Osteocyte (in vitro differentiated cells): ENCODE measurements at places on chromosomes 11 and 22.

- H3K36me3 ChIP-seq = peaks cover 2% of the 10 kb centered on the region
- H3K27ac ChIP-seq = peak overlapping the region; percentile 31
- H3K4me1 ChIP-seq = peaks cover 19% of the 10 kb centered on the region
- H3K27me3 ChIP-seq = no peaks in the 10 kb centered on the region
- DNase-seq = no peak
Observed at GRCh38 chr11:66467034-66467659, 442 bp downstream of the PELI3 start.

DNA sequence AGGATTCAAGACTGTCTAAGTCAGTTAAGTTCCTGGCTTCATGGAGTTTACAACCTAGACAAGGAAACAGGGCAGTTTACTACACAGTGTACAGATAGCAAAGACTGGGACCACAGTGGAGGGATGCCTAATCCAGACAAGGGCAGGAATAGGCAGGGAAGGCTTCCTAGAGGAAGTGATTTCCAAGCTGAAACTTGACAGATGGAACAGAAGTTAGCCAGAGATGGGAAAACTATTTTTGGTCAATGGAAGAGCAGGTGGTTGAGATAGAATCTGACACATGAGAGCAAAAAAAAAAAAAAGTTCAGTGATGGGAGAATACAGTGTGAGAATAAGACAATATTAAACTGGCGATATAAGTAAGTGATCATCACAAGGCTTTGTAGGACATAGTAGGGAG, 1.3 kb downstream of the COA4 start:
- H3K36me3 ChIP-seq = peaks cover 10% of the 10 kb centered on the region
- peak overlapping the region; percentile 98 for H3K4me3 ChIP-seq
- peaks cover 18% of the 10 kb centered on the region for H3K4me1 ChIP-seq

DNA sequence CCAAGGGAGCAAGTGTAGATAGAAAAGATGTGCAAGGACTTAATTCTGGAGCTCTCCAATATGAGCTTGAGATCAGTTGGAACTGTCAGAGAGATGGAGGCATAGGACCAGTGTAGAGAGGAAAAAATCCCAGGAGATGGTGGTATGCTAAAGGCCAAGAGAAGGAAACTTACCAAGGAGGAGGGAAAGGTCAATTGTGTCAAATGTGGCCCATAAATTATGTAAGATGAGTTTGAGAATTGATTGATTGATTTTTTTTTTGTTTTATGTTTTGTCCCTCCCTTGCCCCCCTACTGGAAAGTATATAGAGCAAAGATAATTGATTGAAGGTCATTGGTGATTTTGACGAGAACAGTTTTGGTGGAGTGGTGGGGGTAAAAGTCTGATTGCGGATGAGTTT, 2.8 kb upstream of the USP2 start:
- no peaks in the 10 kb centered on the region for H3K36me3 ChIP-seq
- no peak overlapping the region for H3K27ac ChIP-seq
- no peak overlapping the region for H3K4me3 ChIP-seq

DNA sequence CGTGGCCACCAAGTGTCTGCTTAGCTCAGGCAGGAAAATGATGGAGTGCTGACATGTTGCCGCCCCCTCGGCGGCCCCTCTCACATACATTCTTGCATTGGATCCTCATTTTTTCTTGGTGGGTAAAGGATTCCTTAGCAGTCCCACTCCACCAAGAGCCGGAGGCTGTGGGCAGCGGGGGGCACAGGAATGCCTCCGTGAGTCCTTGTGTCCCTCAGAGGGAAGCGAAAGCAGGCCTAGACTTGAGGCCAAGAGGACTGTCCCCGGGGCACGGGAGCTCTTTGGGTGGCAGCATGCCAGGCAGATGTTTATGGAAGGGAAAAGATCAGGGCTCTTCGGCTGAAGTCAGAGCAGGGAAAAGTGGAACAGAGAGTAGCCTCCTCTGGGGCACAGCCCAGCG, 21.6 kb downstream of the LRFN4 start:
- no peaks in the 10 kb centered on the region for H3K27me3 ChIP-seq
- peaks cover 61% of the 10 kb centered on the region for H3K4me1 ChIP-seq
- H3K36me3 ChIP-seq = no peaks in the 10 kb centered on the region
- peak overlapping the region; percentile 84 for H3K27ac ChIP-seq
- H3K4me3 ChIP-seq = no peak overlapping the region
- no peak for DNase-seq

- no peak for DNase-seq
- H3K36me3 ChIP-seq = no peaks in the 10 kb centered on the region
- H3K4me3 ChIP-seq = no peak overlapping the region
- H3K27ac ChIP-seq = no peak overlapping the region
- no peaks in the 10 kb centered on the region for H3K4me1 ChIP-seq
- H3K27me3 ChIP-seq = no peaks in the 10 kb centered on the region
Observed at GRCh38 chr11:112837162-112837826, 123.9 kb upstream of the NCAM1 start.

DNA sequence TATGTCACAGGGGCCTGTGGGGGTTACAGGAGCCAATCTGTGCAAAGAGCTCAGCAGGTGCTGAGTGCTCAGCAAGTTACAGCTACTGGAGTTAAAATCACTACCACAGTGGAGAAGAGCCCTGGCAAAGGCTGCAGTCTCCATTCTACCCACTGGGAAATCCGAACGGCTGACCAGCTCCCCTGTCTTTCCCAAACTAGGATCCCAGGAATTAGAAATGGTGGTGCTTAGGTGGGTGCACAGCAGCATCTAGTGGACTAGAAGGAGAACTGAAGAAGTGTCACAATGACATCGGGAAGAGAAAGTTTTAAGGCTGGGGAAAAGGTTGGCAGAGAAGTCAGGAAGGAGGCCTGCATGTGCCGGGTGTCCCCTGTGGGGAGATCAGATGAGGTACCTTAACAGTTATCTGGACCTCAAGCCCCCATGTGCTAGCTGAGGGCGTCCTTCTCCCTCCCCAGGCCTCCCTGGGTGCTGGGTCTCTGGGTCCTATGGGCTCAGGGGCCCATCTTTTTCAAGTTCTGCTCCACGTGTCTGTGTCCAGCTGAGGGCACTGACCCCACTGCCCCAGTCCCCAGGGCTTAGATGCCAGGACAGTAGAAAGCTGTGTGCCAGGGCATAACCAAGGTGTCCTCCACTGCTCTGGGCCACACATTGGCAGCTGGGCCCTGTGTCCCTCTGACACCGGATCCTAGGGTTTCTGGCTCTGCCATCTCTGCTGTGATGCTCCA, 1.9 kb downstream of the PIWIL3 start:
- H3K27ac ChIP-seq = no peak overlapping the region
- no peak for DNase-seq
- no peak overlapping the region for H3K4me3 ChIP-seq

DNA sequence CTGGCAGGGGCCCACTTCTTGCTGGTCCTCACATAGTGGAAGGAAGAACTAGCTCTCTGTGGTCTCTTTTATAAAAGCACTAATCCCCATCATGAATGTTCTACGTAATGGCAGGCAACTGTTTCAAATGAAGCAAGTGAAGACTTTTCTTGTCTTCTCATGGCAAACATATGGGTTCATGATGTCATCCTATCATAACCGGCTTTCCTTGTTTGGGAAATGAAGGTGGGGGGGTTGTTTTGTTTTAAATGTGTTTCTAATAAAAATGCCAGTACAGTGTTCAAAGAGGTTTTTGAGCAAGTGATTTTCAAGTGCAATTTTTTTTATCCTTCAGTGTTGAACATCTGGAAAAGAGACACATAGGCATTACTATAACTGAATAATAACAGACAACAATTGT, 33.4 kb downstream of the REXO2 start:
- H3K36me3 ChIP-seq = peaks cover 9% of the 10 kb centered on the region
- DNase-seq = no peak
- no peaks in the 10 kb centered on the region for H3K27me3 ChIP-seq
- H3K27ac ChIP-seq = no peak overlapping the region
- H3K4me1 ChIP-seq = no peaks in the 10 kb centered on the region

DNA sequence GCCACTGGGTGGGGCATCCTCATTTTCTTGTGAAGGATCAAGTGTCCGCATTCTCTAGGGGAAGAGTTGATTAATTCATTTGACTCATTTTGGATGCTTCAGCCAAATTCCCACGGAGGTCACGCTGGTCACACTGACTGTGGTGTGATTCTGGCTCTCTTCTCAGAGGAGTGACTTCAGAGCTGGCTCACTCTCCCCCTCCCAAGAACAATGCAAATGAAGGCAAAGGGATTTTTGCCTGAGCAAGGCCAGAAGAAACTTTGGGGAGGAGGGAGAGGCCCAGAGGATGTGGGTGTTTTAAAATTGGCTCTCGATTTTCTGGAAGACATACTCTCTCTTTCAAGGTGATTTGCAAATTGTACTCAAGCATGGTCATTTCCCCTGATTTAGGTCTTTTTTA, 51.1 kb upstream of the LMO2 start:
- H3K27me3 ChIP-seq = no peaks in the 10 kb centered on the region
- H3K4me3 ChIP-seq = no peak overlapping the region
- no peaks in the 10 kb centered on the region for H3K36me3 ChIP-seq
- H3K27ac ChIP-seq = no peak overlapping the region
- H3K4me1 ChIP-seq = peaks cover 15% of the 10 kb centered on the region
- DNase-seq = no peak

DNA sequence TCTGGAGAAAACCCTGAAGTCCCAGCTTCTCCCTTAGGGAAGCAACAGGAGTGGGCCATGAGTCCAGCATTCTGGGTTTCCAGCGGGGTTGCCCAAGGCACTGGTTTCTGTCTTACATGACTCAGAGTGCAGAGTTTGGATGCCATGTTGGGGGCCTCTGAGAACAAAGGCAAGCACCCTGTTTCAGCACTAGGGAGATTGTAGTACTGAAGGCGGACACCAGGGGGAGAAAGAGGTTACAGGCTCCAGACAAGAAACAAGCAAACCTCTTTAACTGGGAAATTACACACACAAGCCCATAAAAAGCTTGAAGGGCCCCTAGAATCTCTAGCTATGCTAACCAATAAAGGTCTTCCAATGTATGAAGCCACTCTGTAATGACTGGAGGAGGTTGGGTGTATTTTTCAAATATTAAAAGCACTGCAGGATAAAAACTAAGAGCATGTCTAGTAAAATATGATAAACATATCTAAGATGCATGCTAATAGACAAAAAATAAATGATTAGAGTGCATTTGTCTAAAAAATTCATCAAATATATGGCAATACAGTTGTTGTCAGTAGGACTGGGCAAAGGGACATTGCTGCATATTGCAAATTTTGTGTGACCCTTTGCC, 7.1 kb downstream of the MS4A6E start:
- no peak overlapping the region for H3K4me3 ChIP-seq
- DNase-seq = peak; percentile 88
- no peaks in the 10 kb centered on the region for H3K36me3 ChIP-seq
- H3K4me1 ChIP-seq = no peaks in the 10 kb centered on the region
- H3K27ac ChIP-seq = no peak overlapping the region

GRCh38 chr11:533586-534395, 1.6 kb downstream of the HRAS start:
- H3K4me1 ChIP-seq = peaks cover 13% of the 10 kb centered on the region
- H3K4me3 ChIP-seq = peak overlapping the region; percentile 74

GRCh38 chr11:32213223-32213622, 122.3 kb downstream of the RCN1 start:
- H3K27ac ChIP-seq = no peak overlapping the region
- no peak overlapping the region for H3K4me3 ChIP-seq
- no peak for DNase-seq
- H3K36me3 ChIP-seq = no peaks in the 10 kb centered on the region

DNA sequence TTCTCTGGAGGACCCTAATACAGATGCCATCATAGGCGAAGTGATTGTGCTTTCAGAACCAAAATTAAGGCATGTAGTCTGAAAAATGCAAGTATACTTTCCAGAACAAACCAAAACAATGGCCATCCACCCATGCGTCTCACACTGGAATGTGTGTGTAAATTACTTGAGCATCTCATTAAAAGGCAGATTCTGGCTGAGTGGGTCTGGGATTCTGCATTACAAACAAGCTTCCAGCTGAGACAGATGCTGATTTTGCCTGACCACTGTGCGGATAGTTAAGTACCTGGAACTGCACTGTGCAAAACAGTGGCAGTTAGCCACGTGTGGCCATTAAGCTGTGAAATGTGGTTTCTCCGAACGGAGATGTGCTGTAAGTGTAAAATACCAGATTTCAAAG, 26.2 kb downstream of the RRP7A start:
- H3K4me3 ChIP-seq = no peak overlapping the region
- H3K27me3 ChIP-seq = peaks cover 30% of the 10 kb centered on the region
- no peak for DNase-seq
- no peaks in the 10 kb centered on the region for H3K4me1 ChIP-seq
- no peak overlapping the region for H3K27ac ChIP-seq
- no peaks in the 10 kb centered on the region for H3K36me3 ChIP-seq

DNA sequence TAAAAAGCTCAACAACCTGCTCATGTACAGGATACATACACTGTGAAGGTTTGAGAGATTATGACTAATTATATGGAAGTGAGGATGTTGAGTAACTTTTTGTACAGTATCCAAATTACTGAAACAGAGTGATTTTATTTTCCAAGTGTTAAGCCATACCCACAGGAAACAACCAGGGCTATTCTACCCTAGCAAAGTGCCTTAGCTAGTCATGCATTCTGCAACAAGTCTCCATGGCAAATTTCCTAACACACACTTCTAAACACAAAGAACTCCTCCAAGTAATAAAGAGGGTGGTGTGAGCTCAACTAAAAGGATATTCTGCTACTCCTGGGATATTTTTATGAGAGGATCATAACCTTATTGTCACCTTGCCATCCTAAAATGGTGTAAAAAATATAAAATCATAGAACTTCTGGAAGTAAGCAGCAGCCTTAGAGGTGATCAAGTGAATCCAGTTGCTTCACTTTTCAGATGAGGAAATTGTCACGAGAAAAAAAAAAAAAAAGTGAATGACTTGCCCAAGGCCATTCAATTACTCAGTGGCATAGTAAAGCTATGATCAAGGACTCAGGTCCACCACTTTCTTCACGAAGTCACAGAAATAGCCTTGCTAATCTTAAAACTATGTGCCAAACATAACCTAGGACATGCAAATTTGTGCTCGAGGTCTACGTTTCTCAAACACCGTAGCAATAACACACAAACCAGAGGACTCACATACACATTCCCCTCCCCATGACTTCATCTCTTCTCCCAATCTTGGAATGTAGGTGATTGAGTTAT, 4.2 kb downstream of the LGR4 start:
- H3K27ac ChIP-seq = peak overlapping the region; percentile 77
- H3K36me3 ChIP-seq = no peaks in the 10 kb centered on the region
- H3K4me3 ChIP-seq = peak overlapping the region; percentile 84
- DNase-seq = no peak
- no peaks in the 10 kb centered on the region for H3K27me3 ChIP-seq

DNA sequence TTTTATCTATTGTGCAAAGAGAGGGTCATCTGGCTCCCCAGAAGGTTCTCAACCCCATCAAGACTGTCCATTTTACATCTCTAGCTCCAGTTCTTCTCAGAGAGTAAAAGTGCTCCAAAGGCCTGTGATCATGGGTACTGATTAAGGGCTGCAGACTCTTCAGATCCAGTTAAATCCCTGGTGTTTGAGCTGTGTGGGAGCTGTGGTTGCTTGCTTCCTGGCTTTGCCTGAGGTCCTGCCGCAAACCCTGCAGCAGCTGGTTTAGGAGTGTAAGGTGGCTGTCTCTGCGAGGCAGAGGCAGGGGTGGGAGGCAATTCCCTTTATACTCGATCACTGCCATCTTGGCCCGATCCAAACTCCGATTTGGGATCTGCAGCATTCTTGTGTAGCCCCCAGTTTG, 1.2 kb downstream of the MRPL17 start:
- peaks cover 16% of the 10 kb centered on the region for H3K4me1 ChIP-seq
- no peak for DNase-seq
- peak overlapping the region; percentile 100 for H3K27ac ChIP-seq
- peaks cover 13% of the 10 kb centered on the region for H3K36me3 ChIP-seq
- H3K27me3 ChIP-seq = no peaks in the 10 kb centered on the region
- peak overlapping the region; percentile 99 for H3K4me3 ChIP-seq
